ENCODE measurements at places on chromosomes 13 and 19. TPM values are rescaled to one million over a fixed set of nuclear protein-coding genes. Genes with fewer than 3 reads are reported as not detected.

DNA sequence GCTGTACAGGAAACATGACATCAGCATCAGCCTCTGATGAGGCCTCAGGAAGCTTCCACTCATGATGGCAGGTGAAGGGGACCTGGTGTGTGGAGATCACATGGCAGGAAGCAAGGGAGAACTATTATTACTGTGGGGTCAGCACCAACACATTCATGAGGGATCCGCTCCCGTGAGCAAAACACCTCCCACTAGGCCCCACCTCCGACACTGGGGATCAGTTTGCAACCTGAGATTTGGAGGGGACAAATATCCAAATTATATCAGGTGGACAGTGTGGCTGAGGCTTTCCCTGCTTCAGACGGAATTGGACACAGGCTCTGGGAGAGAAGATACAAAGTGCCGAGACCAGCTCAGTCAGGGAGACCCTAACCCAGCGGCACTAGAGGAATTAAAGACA is 5.7 kb upstream of the ZNF792 start:
- no peak for DNase-seq
- no peaks in the 10 kb centered on the region for H3K36me3 ChIP-seq
- peaks cover 5% of the 10 kb centered on the region for H3K4me1 ChIP-seq
- H3K27ac ChIP-seq = no peak overlapping the region
- H3K4me3 ChIP-seq = no peak overlapping the region

- peaks cover 15% of the 10 kb centered on the region for H3K4me1 ChIP-seq
- DNase-seq = no peak
- no peak overlapping the region for H3K4me3 ChIP-seq
Measured at GRCh38 chr13:50612717-50613116, 230.8 kb downstream of the DLEU7 start.

DNA sequence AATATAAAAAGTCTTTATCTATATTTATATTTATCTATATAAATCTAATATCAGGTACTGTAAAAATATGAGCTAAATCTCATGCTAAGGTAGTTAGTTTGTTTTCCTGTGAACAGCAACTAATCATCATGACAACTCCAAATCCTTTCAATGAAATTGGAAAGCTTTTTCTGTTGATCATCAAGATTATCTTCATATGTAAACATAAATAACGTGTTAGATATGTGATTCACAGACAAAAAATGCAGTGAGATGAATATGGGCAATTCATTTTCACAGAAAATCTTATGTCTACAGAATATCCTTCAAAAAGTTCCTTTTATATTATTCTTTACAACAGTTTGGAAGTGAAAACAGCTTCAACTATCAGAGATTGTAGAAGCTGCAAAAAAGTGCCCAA is 41.7 kb upstream of the EEF1AKMT1 start:
- H3K4me3 ChIP-seq = no peak overlapping the region
- peaks cover 62% of the 10 kb centered on the region for H3K4me1 ChIP-seq
- no peak for DNase-seq
- H3K36me3 ChIP-seq = no peaks in the 10 kb centered on the region

DNA sequence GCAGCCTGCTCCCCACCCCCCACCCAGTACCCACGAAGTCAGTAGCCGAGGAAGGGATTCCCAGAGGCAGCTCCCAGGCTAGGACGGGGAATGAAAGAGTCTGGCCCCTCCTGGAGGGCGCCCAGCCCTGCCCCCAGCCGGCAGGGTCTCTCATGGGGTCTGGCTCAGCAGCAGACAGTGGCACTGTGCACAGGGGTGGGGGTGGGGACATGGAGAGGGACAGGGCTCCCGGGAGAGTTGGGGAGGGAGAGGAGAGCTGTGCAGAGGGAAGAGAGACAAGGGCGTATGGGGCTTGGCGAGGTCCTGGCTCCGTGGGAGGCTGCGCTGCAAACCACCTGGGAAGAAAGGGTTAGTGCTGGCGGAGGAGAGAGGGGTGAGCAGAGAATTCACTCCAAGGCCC is 27.7 kb upstream of the ASF1B start:
- no peaks in the 10 kb centered on the region for H3K27me3 ChIP-seq
- H3K36me3 ChIP-seq = peaks cover 2% of the 10 kb centered on the region
- no peaks in the 10 kb centered on the region for H3K4me1 ChIP-seq
- H3K4me3 ChIP-seq = no peak overlapping the region

RPS28 gene
- 1,057 TPM for total RNA-seq

- H3K36me3 ChIP-seq = no peaks in the 10 kb centered on the region
- no peaks in the 10 kb centered on the region for H3K27me3 ChIP-seq
- H3K4me3 ChIP-seq = no peak overlapping the region
- no peak overlapping the region for H3K27ac ChIP-seq
Measured at GRCh38 chr13:106277484-106278154, 257.8 kb downstream of the EFNB2 start.

ZNF837 gene
- 2.5 TPM for total RNA-seq

- no peaks in the 10 kb centered on the region for H3K27me3 ChIP-seq
- H3K27ac ChIP-seq = no peak overlapping the region
- no peak for DNase-seq
- peaks cover 26% of the 10 kb centered on the region for H3K4me1 ChIP-seq
- peaks cover 11% of the 10 kb centered on the region for H3K36me3 ChIP-seq
Measured at GRCh38 chr13:83753912-83754624, 128.2 kb downstream of the SLITRK1 start.

UQCRFS1 gene
- 24.6 TPM for total RNA-seq

DNA sequence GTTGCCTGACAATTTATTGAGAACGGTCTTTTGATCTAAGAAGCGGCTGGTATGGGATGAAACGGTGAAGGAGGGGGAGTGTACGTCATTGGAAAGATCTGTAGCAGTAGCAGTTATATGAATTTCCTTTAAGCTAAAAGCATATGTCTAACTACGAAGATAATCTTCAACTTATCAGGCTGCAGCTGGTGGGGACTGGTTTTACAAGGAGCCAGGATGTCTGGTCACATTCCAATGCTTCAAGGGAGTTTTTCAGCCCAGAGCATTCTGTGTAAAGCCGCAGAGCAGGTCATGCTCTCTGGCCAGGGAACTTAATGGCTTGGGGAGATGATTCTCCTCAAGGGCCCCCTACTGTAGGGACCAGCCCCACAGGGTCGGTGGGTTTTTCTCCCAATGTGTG is 29.2 kb downstream of the CLEC4M start:
- no peaks in the 10 kb centered on the region for H3K4me1 ChIP-seq
- H3K4me3 ChIP-seq = no peak overlapping the region
- DNase-seq = no peak
- peaks cover 1% of the 10 kb centered on the region for H3K36me3 ChIP-seq

- no peaks in the 10 kb centered on the region for H3K27me3 ChIP-seq
- DNase-seq = no peak
- peaks cover 11% of the 10 kb centered on the region for H3K36me3 ChIP-seq
- H3K4me1 ChIP-seq = peaks cover 23% of the 10 kb centered on the region
- H3K27ac ChIP-seq = peak overlapping the region; percentile 90
Measured at GRCh38 chr19:11814700-11815035, 595 bp downstream of the ZNF440 start.

ZNF554 gene
- total RNA-seq = 4.5 TPM

GRCh38 chr13:80211566-80211965 is 129.4 kb downstream of the SPRY2 start:
- peaks cover 19% of the 10 kb centered on the region for H3K4me1 ChIP-seq
- H3K27me3 ChIP-seq = no peaks in the 10 kb centered on the region
- DNase-seq = no peak
- H3K4me3 ChIP-seq = no peak overlapping the region
- H3K36me3 ChIP-seq = no peaks in the 10 kb centered on the region
- H3K27ac ChIP-seq = no peak overlapping the region

GPR42 gene
- total RNA-seq = not detected

GRCh38 chr13:112893570-112894422 is 75.2 kb upstream of the MCF2L start:
- H3K36me3 ChIP-seq = no peaks in the 10 kb centered on the region
- peak overlapping the region; percentile 44 for H3K4me3 ChIP-seq
- peaks cover 10% of the 10 kb centered on the region for H3K4me1 ChIP-seq
- H3K27ac ChIP-seq = peak overlapping the region; percentile 76

ETHE1 gene
- total RNA-seq = 31.5 TPM

DNA sequence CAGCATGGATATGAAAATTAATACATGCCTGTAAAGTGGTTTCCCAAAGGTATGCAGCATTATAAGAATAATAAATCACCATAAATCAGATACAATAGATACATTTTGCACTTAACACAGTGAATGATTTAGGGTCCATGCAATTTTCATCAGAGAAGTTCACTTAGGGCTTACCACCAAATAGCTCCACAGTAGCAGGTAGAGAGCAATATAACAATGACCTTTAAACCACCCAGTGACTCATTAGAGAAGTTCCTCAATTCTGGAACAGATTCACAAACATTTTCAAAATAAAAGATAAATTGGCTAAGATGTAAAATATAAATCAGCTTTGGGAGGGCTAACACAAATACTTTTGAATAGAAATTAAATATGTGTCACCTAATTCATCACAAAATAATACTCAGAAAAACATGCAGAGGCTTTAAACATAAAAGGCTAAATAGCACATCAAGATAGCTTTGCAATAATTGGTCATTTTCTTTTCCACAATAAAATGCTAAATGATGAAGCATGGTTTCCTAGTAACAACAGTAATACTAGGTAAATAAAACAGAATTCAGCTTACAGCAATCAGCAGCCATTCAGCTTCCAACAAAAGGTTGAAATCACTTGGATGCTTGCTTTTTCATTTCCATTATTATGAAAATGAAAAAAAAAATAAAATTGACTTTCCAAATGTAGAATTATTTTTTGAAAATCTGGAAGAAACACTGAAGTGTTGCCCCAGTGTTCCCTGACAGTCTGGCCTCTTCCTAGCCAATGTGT is 84.3 kb upstream of the NBEA start:
- H3K4me1 ChIP-seq = peaks cover 4% of the 10 kb centered on the region
- H3K36me3 ChIP-seq = no peaks in the 10 kb centered on the region
- H3K4me3 ChIP-seq = no peak overlapping the region
- no peaks in the 10 kb centered on the region for H3K27me3 ChIP-seq

SIGLEC5 gene
- not detected for total RNA-seq

CEACAM20 gene
- total RNA-seq = not detected

RNF17 gene
- not detected for total RNA-seq

GRCh38 chr19:29478578-29479565 is 46.9 kb upstream of the VSTM2B start:
- no peaks in the 10 kb centered on the region for H3K4me1 ChIP-seq
- DNase-seq = peak; percentile 85
- no peak overlapping the region for H3K4me3 ChIP-seq
- H3K27me3 ChIP-seq = no peaks in the 10 kb centered on the region
- no peaks in the 10 kb centered on the region for H3K36me3 ChIP-seq
- no peak overlapping the region for H3K27ac ChIP-seq
